ENCODE measurements at places on chromosomes 4 and X.

GRCh38 chr4:161247831-161248230 is 916.0 kb downstream of the FSTL5 start:
- DNase-seq: no peak

- DNase-seq: no peak
Measured at GRCh38 chr4:81319657-81320056, 104.6 kb upstream of the PRKG2 start.

- no peak for DNase-seq
Measured at GRCh38 chr4:180557348-180557747, 1685.9 kb upstream of the TENM3 start.

- no peak for DNase-seq
Measured at GRCh38 chr4:105765690-105766407, 57.3 kb downstream of the GSTCD start.

- DNase-seq: no peak
Measured at GRCh38 chr4:2938906-2939305, 24.3 kb downstream of the NOP14 start.

GRCh38 chr4:75306506-75306905 is 207.7 kb downstream of the RCHY1 start:
- DNase-seq: no peak

DNA sequence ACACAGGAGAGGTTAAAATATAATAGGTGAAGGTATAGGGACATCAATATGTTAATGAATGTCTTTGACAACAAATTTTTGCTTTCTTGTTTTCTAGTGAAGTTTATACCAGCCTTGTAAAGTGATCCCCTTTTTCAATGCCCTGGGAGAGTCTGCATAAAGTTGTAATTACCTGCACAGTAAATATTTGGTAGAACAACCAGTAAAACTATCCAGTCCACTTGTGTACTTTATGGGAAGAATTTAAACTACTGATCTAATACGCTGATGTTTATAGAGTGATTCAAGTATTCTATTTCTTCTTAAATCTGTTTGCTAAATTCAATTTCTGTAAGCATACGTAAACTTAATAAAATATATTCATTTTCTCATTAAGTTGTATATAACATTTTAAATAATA is 103.3 kb downstream of the GPM6A start:
- no peak for DNase-seq

GRCh38 chrX:12309744-12310076 is 171.4 kb downstream of the FRMPD4 start:
- DNase-seq: no peak

DNA sequence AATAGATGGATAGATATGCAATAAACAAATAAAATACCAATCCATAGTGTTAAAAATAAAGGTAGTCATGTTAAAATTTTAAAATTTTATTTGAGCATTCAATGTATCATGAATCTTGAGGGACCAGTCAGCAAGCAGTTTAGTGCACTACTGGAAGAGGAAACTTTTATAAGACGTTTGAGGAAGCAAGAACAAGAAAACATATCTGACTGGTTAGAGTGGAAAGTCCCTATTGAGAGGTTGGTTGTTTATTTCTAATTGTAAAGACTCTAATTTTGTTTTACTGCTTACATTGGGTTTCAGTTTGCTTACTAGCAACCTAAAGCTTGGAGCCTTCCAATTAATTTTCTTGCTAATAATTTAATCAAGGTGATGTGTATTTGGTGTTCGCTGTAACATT is 786.2 kb downstream of the RAB28 start:
- DNase-seq: no peak

DNA sequence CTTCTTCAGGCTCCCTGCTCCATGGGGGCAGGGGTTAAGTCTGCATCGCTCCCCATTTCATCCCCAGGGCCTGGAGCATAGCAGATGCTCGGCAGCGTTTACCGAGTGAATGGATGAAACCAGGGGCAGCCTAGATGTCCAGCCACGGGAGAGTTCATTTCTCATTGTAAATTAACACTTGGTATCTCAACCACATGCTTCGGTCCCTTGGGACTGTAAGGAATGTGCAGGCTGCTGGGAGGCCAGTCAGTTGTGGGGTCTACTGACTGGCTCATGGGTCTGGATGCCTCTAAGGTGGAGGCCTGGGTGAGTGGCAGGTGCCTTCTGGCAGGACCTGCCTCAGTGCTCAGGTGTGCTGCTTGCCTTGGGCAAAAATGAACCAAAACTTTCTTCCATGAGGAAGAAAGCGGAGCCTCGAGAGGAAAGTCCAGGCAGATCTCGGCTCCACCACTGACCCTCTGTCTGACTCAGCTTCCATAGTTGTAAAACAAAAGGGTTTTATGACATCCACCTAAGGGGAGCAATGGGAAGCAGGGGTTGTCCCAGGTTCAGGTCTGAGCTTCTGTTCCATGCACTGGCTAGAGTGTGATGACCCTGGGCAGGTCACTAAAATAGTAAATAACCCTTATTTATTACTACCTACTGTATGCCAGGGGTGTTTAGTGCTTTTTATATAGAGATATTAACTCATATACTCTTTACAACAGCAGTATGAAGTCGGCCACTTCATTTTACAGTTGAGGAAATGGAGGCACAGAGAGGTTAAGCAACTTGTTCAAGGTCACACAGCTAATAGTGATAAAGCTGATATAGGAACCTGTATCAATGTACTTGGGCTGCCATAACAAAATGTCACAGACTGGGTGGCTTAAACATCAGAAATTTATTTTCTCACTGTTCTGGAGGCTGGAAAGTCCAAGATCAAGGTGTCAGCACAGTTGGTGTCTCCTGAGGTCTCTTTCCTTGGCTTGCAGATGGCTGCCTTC is 144.3 kb upstream of the STX18 start:
- no peak for DNase-seq

- DNase-seq: no peak
Measured at GRCh38 chr4:180225977-180226376, 2017.2 kb upstream of the TENM3 start.

DNA sequence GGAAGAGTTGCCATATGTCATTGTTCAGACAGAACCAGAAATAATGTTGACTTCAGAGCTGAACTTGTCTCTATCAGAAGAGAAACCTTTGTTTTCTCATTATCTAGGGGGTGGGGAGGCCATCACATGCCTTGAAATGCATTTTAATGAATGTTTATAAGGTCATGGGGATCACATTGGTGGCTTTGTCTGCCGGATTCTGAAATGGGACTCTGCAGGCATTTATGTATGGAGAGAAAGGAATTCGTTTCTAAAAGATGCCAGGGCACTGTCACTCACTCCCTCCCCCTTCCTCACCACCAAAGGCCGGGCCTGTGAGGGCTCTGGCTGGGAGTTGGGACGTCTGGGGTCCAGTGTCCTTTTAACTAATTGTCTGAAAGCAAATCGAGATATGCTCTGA is 102.2 kb downstream of the MAMLD1 start:
- DNase-seq: no peak

- DNase-seq: no peak
Measured at GRCh38 chrX:45472968-45473367, 272.3 kb upstream of the DIPK2B start.

- DNase-seq: no peak
Measured at GRCh38 chrX:105533951-105534350, 288.4 kb upstream of the NRK start.

GRCh38 chr4:158767451-158767850 is 1.4 kb upstream of the FNIP2 start:
- no peak for DNase-seq

- no peak for DNase-seq
Measured at GRCh38 chr4:114225436-114225835, 246.0 kb upstream of the ARSJ start.

- no peak for DNase-seq
Measured at GRCh38 chr4:44660396-44660795, 9.0 kb upstream of the YIPF7 start.

- no peak for DNase-seq
Measured at GRCh38 chr4:151983854-151984253, 223.0 kb upstream of the GATB start.

- DNase-seq: no peak
Measured at GRCh38 chr4:161189286-161190134, 974.3 kb downstream of the FSTL5 start.

DNA sequence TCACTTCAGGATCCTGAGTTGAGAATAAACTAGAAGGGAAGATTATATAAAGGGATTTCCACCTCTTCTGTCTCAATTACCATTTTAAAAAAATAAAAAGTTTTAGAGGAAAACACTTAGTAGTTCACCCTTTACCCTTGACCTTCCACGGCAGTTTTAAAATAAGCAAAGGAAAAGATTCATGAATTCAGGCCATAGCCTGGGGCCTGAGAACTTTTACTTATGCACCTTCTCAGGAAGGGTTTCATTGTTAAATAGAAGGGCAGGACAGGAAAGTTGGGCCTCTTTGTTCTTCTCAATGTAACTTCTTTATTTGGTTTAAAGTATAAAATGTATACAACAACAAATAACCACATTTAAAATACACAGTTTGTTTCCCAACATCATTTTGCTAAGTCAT is 54.9 kb downstream of the PKD2 start:
- no peak for DNase-seq

DNA sequence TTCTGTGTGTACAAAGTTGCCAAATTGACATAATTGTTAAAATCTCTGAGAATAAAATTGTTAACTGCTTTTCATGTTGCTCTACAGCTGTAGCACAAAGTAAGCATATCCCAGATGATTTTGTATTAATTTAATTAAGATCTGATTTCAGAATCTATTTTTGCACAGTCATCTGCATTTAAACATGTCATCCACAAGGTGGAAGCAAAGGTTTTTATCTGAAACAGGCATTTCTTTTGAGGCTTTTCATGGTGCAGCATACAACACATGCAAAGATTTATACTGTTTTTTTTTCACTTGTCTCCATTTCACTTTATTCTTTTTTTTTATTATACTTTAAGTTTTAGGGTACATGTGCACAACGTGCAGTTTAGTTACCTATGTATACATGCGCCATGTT is 51.2 kb downstream of the GC start:
- no peak for DNase-seq

DNA sequence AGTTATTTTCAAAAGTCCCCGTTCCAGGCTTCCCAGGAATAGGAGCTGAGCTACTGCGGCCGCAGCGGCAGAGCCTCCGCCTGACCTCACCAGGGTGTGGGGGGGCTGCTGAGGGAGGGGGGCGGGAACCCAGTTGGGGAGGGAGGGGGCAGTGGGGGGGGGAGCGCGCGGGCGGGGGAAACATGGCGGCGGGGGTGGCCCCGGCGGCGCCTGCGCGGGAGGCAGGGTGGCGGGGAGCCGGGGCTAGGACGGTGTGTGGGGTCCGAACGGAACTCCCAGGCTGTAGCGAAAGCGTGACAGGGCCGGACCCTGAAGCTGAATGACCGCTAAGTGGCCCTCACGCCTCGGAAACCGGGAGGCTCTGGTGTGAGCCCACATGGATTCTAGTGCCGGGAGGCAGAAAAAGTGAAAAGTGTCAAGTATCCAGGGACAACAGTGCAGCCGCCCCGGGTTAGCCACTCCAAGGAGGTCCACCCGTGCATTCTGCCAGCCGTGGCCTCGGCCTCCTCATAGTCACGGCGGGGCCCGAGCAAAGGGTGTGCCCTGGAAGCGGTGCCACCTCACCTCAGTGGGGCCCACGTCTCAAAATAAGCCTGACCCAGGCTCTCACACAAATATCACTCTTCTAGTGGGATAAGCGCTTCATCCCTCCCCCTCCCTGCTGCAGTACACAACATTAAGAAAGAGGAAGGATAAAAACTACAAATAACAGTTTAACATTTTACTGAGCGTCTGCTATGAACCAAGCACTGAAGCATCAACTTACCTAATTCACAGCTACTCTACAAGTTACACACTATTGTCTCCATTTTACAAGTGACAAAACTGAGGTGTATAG is at the start of gene KLHL13:
TSS of gene KLHL13 (minus strand) at position 98 of the 838 bp plus-strand sequence. CDS start 88,337 bp downstream, outside the sequence.
- DNase-seq: no peak

DNA sequence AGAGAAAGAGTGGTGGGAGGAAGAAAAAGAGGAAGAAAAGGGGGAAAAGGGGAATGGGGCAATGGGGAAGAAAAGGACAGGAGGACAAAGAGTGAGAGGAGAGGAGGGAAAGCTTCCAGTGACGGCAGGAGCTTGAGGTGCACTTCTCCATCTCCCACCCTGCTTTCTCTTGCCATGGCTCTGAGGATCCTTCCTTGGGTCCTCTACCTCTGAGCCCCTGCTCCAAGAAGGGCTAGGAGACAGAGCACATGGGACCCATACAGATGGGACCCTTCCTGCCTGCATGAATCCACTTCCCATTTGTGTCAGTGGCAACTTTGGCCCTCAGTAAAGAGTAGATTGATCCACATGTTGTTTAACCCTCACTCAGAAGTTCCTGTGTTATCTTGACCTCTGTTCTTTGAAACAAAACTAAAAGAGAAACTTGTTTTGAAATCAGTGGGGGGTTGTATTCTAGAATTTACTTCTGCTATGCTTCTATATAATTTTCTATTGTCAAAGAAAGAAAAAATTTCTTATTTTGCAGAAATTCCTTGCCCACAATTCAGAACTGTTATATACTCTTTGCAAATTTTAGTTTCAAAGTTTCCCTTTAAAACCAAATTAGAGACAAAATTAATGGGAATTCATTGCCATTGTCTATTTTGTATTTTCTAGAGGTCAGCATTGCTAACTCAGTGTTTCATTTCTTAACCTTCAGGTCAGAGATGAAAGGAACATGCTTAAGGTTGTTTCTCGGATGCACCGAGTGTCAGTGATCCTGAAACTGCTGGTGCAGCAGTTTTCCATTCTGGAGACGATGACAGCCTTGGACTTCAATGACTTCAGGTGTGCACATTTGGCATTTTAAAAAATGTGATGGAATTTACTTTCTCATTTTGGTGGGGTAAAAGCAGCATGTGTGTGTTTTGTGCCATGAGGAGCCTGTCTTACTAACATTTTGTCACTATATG is 5.0 kb downstream of the TDO2 start:
- DNase-seq: no peak

GRCh38 chr4:31045724-31046318 is 325.7 kb downstream of the PCDH7 start:
- no peak for DNase-seq

DNA sequence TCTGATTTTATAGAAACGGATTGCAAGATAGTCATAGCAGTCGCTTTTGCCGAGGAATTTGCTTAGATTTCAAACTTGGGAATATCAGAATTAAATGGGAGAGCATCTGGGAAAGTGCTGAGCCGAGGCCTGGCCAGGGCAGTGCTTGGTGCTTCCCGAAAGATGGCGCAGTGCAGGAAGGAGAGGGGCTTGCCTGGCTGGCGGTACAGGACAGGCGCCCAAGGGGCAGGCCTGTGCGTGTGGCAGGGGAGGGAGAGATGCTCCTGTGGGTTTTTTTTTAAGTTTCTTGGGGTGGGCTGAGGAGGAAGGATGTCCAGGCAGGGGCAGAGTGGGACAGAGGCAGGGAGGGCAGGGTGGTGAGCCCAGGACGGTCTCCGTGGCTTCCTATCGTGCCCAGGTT is 241.1 kb downstream of the AFAP1 start:
- no peak for DNase-seq

DNA sequence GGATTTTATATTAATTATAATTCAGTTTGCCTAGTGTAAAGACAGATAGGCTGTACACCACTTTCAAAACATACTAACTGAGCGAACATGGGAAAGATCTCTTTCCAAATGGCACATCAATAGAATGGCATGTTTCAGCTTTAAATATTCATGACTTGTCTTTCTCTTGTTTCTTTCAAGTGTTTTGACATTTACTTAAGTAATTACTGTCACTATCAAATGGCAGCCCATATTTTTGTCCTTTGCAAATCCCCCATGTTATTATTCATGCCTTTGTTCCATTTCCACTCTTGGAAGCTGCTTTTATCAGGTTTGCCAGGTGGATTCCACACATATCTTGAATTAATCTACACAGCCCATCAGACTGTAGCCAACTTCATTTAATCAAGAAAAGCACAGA is 89.2 kb upstream of the GLRA2 start:
- DNase-seq: no peak

GRCh38 chrX:38927592-38927991 is 126.3 kb downstream of the MID1IP1 start:
- no peak for DNase-seq
